Dorsolateral prefrontal cortex (tissue), 122 donors: ENCODE measurements at places on chromosomes 7 and 10.

- DNase-seq: no peak
These were observed 23.4 kb upstream of the LIPA start for GRCh38 chr10:89274928-89275327.

GRCh38 chr7:137001041-137001440 lies 132.6 kb downstream of the CHRM2 start:
- no peak for DNase-seq

DNA sequence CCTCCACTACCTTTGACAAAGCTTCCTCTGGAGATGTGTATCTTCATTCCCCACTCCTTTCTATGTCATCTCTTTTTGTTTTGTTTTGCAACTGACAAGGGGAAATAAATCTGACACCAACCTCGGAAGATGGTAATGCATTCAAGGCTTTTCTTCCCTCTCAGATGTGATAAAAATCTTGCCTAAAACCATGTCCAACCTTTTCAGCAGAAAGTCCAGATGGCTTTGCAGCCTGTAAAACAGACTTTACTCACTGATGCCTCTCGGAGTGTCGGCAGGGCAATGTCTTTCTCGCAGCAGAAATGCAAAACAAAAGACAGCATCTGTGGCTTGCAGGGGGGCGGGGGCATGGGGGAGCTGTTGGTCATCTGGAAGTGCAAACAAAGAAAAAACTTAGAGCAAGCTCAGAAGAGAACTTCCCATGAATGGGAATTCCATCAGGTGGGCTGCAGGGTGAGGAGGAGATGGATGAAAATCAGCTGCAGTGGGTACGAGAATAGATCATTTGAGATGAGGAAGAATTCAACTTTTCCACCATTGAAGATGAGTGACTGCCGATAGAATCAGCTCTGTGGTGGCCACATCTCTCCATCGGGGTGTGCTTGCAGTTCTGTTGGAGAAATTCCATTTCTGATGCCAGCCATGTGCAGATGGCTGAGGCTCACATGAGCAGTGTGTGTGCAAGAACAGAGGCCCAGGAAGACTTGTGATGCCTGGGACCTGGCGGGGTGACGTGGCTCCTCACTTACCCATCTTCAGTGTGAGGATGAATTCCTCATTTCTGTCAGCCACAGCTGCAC lies 237.7 kb downstream of the WDR37 start:
- no peak for DNase-seq

DNA sequence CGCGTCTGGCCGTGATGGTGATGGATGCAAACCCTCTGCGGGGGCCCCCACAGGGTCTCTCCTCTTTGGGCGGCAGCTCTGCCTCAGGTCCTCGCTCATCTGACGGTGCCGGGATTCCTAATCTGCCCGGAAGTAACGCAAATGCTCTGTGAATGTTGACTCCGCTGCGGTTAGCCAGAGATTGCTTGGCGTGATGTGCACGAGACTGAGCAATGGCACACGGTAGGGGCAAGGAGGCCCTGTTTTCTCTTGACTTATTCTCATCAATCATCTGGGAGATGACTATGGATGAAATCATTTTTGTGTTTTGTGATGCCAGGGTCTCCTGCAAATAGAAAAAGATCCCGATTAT lies 116.5 kb upstream of the ADAM12 start:
- no peak for DNase-seq

DNA sequence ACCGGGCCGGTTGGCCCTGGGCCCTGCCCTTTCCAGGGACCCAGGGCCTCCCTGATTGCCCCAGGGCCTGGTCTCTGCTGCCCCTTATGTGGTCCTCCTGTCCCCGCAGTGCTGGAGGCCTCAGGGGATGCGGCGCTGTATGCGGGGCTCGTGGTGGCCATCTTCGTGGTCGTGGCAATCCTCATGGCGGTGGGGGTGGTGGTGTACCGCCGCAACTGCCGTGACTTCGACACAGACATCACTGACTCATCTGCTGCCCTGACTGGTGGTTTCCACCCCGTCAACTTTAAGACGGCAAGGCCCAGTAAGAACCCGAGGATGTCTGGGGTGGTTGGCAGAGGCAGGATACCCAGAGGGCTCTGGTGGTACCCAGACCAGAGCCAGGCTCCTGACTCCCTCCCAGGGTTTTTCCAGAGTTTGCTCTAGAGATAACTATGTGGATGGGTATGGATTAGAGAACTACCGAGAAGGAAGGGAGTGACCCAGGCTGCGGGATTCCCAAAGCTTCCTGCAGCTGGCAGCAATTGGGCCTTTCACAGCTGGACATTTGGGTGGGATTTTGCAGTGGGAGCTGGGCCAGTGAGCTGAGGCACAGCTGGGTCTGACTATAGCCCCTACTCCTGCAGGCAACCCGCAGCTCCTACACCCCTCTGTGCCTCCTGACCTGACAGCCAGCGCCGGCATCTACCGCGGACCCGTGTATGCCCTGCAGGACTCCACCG lies 28.1 kb upstream of the SLC29A3 start:
- no peak for DNase-seq

- no peak for DNase-seq
These were observed 75.8 kb upstream of the TMEM72 start for GRCh38 chr10:44835300-44835699.

GRCh38 chr10:3306050-3306449 lies 133.5 kb upstream of the PITRM1 start:
- DNase-seq: no peak

DNA sequence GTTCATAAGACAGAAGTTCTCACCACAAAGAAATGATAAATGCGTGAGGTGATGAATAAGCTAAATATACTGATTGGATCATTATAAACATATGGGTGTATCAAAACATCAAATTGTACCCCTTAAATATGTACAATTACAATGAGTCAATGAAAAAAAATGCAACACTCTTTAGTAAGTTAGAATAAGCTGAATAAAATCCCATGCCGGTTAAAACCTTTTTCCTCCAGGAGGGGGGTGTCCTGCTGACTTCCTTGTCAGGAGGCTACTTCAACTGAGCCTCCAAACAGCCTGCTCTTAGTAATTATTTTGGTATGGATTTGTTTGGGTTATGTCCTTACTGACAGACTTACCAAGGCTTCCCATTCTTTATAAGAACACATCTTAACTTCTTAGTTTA lies 649.1 kb downstream of the INHBA start:
- no peak for DNase-seq

GRCh38 chr10:2117641-2118040 lies 380.3 kb upstream of the ADARB2 start:
- DNase-seq: no peak

- no peak for DNase-seq
These were observed 127.7 kb downstream of the ATE1 start for GRCh38 chr10:121800146-121800545.

- no peak for DNase-seq
These were observed 238.9 kb downstream of the IPMK start for GRCh38 chr10:58028597-58029366.

DNA sequence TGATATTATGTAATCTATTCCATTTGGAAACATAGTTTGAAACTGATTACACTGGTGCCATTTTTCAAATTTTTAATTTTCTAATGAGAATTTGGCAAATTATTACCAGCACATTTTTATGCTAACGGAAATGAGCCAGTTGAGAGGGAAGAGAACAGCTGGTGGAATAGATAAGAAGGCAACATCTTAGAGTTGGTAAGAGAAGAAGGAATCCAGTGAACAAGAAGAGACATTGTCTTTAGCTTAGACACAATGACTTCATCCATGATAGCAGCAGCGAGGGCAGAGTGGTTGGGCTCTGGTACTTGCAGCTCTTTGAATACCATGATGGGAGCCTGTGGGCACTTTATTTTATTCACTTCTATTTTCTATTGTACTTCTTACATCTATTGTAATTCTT lies 89.6 kb downstream of the CHRM2 start:
- no peak for DNase-seq

GRCh38 chr7:67962863-67963262 lies 966.2 kb downstream of the TYW1 start:
- DNase-seq: no peak

DNA sequence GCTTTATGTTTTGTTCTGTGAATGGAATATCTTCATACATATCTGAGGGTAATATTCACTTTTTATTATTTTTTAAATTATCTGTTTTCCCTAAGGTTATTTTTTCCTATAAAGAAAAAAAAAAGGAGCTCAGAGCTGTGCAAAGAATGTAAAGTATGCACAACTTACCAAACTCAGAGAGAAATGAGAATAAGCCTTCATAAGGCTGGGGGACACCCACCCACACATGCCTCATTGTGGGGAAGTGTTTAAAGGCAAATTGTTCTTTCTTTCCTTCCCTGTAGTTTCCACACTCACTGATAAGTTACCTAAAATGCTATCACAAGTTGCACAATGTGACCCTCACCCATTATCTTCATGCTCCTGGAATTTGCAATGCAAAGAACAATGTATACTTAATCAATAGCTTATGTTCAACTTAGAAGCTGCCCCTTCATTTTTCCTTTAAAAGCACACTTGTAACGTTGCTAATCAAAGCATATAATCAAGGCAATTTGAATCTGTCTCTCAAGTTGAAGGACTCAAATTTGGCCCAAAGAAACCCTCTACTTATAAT lies 108.1 kb downstream of the GNAT3 start:
- DNase-seq: no peak

DNA sequence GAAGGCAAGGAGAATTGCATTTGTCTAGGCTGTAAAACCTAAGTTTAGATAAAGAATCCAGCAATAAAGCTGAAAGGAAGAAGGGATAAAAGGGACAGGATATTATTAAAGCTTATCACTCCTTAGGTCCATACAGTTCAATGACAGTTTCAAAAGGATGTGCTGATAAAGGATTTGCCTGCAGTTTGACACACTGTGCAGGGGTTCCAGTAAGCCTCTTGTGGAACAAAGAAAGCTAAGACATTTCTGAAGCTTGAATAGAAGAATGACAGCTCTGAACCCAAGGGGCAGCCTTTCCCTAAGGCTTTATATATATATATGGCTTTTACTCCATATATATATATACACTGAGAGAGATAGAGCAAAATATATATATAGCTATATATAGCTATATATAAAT lies 276.8 kb upstream of the GRM3 start:
- DNase-seq: no peak

- no peak for DNase-seq
These were observed 33.9 kb upstream of the EEPD1 start for GRCh38 chr7:36119005-36119706.

DNA sequence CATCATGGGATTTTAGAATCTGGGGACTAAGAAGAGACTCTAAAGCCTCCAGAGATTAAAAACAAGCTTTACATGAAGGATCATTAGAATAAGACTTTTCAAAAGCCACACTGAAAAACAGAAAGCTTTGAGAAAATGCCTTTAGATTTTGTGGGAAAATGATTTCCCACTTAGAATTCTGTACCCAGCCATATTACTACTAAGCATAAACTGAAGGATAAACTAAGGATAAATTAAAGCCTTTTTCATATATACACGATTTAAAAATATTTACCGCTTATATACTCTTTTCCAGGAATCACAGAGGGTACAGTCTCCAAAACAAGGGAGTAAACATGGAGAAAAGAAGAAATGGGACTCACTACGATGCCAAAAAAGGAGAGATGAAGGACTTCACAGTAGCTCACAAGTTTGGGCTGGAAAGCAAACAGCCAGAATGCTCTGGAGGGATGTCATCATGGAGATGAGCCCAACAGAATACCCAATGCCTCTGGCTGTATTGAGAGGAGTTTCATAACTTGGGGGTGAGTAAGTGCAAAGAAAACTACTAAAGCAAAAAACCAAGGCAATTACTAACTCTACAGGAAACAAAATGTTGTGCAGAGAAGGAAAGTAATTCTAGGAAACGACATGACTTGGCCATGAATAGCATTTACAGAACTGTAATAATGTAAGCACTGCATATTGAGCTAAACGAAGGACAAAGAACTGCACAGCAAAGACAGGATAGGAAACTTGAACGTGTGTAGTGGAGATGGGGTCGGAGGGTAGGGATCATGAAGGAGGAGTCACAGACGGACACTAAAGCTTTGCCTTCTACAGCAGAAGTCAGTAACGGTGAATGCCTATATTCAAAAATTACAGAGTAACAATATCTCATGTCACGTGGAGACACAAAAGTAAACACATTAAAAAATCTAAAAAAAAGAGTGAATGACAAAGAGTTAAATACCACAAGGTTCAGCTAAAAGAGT lies 61.4 kb upstream of the ASAH2 start:
- no peak for DNase-seq

GRCh38 chr7:121005996-121006584 lies 17.6 kb downstream of the CPED1 start:
- no peak for DNase-seq

DNA sequence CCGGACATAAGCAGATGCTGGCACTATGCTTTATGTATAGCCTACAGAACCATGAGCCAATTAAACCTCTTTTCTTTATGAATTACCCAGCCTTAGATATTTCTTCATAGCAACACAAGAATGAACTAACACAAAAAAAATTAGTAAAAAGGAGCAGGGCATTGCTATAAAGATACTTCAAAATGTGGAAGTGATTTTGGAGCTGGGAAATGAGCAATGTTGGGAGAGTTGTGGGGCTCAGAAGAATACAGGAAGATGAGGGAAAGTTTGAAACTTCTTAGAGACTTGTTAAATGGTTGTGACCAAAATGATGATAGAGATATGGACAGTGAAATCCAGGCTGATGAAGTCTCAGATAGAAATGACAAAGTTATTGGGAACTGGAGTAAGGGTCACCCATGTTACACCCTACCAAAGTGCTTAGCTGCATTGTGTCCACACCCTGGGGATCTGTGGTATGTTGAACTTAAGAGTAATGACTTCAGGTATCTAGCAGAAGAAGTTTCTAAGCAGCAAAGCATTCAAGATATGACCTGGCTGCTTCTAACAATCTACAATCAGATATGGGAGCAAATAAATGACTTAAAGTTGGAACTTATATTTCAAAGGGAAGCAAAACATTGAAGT lies 24.2 kb downstream of the PNLIPRP3 start:
- no peak for DNase-seq

DNA sequence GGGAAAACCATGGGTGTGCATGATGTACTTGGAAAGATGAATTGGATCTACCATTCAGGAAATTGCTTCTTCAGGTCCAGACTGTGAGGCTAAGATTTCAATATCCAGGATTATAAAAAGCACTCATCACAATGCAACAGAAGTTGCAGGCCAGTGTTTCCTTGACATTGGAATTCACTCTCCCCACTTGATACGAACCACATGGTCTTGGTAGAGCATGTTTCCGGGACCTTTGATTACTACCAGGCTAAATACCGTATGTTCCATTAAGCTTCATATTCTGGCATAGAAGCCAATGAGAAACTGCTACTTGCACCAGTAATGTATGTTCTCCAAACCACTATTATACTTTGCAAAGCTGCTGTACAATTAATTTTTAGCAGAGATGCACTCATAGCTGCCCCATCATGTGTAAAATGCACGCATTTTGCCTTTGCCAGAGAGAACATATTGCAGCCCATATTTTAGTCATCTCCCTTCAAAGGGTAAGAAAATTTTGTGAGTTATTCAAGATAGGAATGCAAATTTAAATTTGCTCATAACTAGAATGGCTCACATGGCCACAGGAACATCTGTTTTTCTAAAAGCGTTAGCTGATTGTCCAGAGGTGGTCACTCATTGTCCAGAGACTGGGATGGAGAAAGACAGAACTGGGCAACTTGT lies 8.1 kb downstream of the FRMD4A start:
- DNase-seq: no peak

- DNase-seq: no peak
These were observed 6.3 kb upstream of the OPN4 start for GRCh38 chr10:86647773-86648703.
